Naive B cell (primary cell): ENCODE measurements at places on chromosomes 12 and 14. TPM values are rescaled to one million over a fixed set of nuclear protein-coding genes. Genes with fewer than 3 reads are reported as not detected.

GRCh38 chr12:82725741-82726140 is 39.0 kb downstream of the TMTC2 start:
- no peak for DNase-seq

DNA sequence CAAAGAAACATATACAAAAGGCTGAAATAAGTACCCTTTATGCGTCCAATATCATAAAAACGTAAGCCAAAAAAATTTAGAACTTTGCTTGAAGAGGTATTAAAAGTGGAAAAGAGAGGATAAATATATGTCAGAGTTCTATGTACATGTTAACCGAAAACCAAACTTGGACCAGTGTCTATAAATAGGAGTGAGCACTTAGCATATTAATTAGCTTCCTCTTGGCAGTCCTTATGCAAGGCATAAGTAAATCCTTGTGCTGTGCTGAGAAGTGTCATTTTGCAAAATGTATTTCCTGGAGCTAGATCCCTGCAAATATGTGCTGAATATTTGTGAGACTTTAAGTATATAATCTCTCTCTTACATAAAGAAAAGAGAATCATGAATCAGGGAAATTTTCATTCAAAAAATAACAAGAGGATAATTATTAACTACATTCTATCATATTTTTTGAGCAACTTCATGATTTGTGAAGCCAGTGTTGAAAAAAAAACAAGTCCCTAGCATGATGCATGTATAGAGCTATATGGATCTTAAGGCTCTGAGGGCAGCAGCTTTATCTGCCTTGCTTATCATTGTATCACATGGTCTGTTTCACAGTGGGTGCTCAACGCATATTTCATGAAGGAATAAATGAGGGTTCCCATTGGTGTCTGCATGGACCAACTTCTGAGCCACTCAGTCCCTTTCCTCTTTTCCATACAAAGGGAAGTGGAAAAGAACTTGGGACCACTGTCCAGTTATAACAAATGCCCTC is 326.1 kb downstream of the PDZRN4 start:
- no peak for DNase-seq

DNA sequence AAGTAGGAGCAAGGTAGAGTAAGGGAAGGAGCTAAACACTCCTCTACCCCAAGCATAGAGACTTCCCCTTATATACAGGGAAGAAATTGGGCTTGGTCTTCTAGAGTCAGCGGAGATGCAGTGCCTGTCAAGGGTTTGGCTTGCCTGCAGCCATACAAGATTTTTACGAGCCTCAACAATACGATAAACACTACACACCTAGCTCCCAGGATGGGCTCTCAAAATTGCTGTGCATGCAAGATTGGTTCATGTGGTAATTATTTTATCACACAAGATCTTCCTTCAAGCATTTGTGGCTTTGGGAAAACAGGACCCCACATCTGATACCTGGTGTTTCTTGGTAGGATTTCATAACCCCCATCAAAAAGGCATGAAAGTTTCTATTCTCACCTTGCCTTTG is at the start of gene KRT1:
KRT1 (minus strand) TSS at position 45 of the 400 bp plus-strand sequence. CDS start 59 bp downstream, outside the sequence.
- no peak for DNase-seq

DNA sequence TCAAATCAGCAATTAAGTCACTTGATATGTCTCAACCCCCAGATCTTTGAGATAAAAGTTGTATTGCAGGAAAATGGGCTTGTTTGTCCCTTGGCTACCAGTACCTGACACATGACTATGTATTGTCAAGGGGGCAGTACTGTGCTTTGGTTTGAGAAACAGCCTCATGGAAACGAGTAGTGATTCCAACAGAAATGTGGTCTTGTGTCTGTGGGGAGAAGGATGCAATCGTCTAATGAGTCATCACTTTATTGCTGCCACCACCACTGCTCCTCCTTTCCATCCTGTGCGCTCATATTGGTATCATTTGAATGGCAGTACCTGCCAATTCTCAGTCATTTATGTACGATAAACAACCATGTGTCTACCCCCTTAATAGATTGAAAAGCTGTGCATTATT is 72.8 kb upstream of the ARHGAP5 start:
- DNase-seq: no peak

DNA sequence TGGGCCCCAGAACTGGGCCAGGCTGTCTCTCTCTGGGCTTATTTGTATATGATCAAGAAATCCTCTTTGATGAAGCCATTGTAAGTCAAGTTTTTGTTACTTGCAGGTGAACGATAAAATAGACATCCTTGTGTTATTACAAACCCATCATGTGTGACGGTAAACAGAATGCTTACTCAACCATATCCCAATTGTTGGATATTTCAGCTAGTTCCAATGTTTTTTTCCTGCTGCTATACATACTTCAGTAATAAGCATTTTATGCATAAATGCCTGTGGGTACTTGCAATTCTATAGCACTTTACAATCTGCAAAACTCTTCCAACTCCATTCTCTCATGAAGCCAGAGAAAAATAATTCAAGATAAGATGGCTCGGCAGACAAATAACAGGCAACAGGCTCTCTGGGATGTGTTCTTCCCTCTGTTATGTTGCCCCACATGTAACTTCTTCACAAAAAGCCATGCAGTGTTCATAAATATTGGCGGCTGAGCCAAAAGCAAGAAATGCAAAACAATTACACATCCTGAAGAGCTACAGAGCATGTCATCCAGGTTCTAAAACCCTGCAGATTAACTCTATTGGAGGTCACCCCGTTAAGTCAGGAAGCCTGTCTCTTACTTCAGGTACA is 69.5 kb downstream of the CLMN start:
- DNase-seq: no peak

- DNase-seq: no peak
Observed at GRCh38 chr12:113276306-113276705, 55.0 kb downstream of the TPCN1 start.

DNA sequence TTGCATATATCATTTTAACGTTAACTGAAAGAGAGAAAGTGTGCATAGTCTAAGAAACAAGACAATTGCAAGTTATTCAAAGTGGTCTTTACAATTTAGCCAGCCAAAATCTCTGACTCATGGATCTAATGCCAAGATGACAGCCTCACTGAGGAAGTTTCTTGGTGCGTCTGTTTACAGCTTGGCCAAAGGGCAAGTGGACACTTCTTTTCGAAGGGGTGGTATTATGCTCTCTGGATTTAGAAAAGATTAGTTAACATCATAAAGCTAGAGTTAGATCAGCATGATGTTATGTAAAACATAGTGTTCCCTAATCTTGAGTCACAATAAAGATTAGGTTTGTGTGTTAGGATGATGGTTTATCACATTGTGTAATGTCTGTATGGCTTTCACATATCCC is 51.5 kb upstream of the SLC2A13 start:
- DNase-seq: no peak

GRCh38 chr12:6262623-6263022 is 47.9 kb upstream of the PLEKHG6 start:
- DNase-seq: no peak

GRCh38 chr12:47867495-47867941 is 37.3 kb downstream of the VDR start:
- no peak for DNase-seq

DNA sequence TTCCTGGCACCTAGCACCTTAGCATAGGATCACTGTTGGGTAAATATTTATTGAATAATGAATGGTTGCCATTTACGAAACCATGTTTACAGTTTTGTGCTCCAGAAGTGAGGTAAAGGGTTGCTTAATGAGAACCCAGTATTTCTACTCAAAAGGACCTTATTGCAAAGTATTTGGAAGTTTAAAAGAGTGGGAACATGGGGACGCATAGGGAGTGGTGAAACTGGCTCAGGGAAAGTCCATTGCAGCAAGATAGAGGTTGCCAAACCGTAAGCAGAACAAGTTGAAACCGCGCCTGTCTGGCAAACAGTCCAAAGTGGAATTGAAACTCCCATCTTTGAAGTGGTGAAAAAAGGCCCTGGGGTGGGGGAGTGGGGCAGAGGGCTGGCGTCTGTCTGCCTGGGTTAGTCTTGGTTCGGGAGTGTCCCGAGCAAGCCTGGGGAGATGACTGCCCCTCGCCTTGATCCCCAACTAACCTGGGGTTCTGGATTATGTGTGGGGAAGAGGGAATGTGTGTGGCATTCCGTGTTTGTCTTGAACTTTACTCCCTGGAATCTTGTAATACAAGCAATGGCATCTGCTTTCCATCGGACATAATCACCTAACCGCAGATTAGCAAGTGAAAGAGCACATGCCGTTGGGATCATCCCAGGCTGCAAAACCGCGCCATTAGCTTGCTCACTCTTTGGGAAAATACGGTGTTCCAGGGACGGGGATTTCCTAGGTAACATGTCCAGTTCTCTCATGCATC is 7.2 kb downstream of the ALDH2 start:
- peak; percentile 45 for DNase-seq

DNA sequence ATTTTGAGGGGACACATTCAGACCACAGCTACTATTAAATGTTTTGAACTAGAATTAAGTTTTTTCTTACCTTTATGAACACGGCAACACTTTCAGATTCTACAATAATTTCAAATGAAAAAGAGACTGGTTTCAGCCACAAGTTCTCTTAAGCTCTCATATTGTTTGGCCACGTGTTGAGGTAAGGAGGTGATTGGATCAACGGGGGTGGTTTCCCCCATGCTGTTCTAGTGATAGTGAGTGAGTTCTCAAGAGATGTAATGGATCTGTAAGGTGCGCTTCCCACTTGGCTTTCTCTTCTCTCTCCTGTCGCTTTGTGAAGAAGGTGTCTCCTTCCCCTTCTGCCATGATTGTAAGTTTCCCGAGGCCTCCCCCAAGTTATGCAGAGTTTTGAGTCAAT is 48.9 kb upstream of the DYRK2 start:
- DNase-seq: no peak

GRCh38 chr14:105943973-105944602 is 417.7 kb downstream of the TMEM121 start:
- no peak for DNase-seq

DNA sequence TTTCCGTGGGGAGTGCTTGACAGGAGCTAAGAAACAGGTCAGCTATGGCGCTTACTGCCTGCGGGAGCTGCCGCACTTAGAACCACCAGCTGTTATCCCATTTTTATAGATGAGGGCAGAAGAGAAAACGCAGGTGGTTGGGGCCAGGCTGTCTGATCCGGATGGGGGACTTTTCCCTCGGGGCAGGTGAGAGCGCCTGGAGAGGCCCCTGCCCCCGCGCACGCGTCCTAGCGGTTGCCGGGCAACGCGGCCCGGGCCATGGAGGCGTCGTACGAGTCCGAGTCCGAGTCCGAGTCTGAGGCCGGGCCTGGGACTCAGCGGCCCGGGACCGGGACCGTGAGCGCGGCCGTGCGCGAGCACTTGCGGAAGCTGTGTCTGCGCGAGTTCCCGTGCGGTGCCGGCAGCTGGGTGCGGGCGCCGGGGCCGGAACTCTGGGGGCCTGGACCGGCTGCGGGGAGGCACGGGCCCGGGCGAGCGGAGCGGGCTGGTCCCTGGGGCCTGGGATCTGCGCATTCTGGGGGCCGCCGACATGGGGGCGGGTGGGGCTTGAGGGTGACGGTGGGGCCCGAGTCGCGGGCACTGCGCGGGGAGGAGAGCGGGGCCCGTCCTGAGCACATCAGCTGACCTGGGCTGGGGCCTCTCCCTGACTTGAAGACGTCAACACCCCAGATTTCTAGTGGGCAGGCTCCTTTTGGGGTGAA is at the start of gene LRRC43:
LRRC43 (plus strand) TSS at position 237 of the 701 bp plus-strand sequence; CDS start at position 259, 22 bp downstream.
- peak; percentile 48 for DNase-seq

The ACOT6 gene
- not detected for polyA plus RNA-seq

The DACT1 gene
- polyA plus RNA-seq: 3.5 TPM

The AQP2 gene
- polyA plus RNA-seq: not detected

The CPNE6 gene
- polyA plus RNA-seq: 1.1 TPM

The OR2AP1 gene
- not detected for polyA plus RNA-seq
